T-helper 9 cell (primary cell): ENCODE measurements at places on chromosomes 11 and 22.

GRCh38 chr11:44814881-44815592 is 88.3 kb downstream of the TSPAN18 start:
- no peak for DNase-seq

DNA sequence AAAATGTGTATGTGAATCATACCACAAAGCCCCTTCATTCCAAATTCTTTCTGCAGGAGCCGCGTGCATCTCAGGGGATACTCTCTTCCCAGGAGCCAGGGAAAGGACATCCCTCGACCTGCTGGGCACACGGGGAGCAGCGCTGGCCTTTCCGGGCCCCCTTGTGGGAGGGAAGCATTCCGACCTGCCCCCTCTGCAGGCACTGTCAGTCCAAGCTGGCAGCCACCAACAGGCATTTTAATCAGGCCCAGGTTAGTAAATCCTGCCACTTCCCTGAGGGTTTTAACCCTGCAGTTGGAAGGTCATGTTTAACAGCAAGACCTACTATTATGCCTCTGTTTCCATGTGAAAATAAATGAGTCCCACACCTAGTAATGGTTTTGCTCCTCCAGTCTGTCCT is 391.5 kb downstream of the SHANK2 start:
- DNase-seq: no peak

DNA sequence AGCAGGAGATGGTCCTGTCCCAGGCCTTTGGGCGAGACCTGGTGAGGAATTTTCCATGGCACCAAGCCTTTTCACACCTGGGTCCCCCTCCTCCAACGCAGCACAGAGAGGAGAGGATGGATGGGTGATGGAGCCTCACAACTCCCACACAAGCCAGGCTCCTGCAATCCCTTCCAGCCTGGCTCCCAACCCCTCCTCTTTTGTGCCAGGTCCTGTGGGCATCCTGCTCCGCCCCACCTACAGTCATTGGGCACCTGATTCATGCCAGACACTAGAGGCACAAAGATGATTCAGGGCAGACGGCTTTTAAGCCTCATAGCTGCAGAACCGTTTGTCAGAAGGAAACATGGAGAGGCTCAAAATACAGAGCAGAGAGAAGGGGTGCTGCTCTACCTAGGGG is 16.1 kb upstream of the MYRF start:
- DNase-seq: no peak

GRCh38 chr11:72380132-72380503 is 54.2 kb downstream of the CLPB start:
- no peak for DNase-seq

GRCh38 chr11:134781380-134781866 is 369.4 kb upstream of the B3GAT1 start:
- DNase-seq: no peak

DNA sequence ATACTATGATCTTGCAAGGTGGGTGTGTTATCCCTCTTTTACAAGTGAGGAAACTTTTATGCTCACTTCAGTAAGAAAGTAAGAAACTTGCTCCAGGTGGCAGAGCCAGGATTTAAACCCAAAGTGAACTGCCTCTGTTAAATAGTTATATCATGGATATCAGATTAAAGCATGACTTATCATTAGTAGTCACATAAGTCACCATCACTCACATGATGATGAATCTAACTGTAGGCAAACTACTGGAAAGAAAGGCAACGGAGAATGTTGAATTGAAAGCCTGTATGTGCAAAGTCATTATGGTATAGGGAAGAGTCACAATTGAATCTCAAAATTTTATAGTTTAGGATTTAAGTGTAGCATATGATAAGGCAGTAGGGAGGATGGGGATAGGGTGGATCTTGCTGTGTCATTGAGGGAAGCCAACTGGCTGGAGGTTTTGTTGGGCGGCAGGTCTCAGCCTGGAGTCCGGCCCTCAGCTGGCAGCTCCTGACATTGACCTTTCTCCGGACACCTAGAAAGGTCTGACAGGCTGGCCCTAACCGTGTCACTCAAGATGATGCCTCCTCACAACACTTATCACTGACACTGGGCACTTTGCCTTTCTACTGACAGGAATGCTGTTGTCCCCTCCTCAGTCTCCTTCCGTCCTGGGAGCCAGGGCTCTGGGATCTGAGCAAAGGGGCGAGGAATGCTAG is 98.3 kb downstream of the EMSY start:
- no peak for DNase-seq

DNA sequence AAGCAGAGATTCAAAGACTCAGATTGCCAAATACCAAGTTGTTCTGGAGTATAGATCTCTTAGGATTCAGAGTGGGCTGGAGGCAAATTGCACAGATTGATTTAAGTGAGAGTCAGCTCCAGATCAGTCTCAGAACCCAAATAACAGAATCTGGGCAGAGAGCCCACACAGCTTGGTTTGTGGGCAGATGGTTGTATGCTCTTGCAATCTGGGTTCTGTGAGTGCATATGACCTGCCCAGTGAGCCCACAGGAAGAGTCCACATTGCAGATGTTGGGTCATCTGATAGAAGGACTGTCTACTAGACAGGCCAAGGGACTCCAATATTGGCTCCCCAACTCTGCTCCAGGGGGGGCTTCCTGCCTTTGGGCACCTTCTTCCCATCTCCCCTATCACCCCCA is 65.9 kb downstream of the ADAMTS15 start:
- no peak for DNase-seq

GRCh38 chr11:92557879-92558278 is 333.3 kb downstream of the FAT3 start:
- DNase-seq: no peak

DNA sequence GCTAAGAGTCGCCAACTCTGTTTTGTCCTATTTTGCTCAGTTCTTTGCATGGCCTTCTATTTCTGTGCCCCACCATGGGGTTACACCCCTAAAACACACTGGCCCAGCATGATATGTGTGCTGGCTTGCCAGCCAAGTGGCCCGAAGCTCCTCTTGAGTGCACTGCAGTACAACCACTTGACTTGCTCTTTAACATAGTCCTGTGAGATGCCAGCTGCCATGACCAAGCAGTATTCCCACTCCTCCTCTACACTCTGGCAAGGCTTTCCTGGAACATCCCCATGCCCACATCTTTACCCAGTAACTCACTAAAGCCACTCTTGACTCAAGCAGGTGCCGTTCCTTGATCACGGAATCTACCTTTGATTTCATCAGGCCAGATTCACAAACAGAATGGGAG is 102.9 kb upstream of the GAL start:
- DNase-seq: no peak

DNA sequence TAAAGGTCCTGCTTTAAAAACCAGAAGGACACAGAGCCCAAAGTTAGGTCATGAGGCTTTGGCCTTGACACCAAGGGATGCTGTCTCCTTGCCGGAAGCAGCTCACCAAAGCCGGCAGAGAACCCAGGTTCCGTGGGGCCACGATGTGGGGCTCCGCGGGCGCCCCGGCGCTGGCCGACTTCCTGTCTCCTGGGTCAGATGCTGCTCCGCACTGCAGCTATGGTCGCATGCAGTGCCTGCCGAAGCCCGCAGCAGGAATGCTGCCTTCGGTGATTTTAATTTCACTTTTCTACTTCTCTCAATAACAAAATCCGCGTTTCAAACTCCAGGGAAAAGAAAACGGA is 454 bp upstream of the OTUB1 start:
- DNase-seq: peak; percentile 55

DNA sequence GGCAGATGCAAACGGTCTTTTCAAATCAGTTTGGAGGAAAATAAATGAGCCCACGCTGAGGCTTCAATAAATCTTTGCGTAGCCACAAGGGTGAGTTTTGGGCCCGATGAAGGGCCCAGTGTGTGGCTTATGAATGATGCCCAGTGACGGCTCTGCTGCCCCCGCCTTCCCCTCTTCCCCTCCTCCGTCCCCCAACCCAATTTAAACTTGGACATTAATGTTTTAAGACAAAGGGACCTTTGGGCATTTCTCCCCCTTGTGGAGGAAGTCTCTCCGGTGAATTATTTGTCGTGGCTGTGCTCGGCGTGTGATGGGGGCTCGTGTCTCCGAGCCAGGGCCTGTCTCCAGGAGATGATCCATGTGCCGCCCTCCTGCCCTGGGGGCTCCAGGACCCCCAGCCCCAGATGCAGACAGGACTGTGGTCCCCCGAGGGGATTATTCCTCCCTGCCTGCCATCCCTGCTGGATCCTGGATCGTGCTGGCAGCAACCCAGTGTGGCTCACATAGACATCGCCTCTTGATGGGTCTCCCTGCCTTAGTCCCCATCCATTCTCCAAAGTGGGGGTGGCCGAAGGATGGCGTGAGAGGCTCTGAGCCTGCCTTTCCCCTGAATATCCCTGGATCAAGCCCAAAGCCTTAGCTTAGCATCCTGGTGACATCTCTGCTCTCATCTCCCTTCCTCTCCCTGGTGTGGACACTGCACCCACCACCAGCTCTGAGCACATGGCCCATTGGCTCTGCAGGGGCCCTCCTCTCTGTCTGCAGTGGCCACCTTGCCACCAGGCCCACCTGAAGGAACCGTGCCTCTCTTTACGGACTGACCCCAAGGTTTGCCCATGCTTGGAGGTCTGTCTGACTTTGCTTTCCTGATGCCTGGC is 56.4 kb downstream of the SMIM38 start:
- no peak for DNase-seq

DNA sequence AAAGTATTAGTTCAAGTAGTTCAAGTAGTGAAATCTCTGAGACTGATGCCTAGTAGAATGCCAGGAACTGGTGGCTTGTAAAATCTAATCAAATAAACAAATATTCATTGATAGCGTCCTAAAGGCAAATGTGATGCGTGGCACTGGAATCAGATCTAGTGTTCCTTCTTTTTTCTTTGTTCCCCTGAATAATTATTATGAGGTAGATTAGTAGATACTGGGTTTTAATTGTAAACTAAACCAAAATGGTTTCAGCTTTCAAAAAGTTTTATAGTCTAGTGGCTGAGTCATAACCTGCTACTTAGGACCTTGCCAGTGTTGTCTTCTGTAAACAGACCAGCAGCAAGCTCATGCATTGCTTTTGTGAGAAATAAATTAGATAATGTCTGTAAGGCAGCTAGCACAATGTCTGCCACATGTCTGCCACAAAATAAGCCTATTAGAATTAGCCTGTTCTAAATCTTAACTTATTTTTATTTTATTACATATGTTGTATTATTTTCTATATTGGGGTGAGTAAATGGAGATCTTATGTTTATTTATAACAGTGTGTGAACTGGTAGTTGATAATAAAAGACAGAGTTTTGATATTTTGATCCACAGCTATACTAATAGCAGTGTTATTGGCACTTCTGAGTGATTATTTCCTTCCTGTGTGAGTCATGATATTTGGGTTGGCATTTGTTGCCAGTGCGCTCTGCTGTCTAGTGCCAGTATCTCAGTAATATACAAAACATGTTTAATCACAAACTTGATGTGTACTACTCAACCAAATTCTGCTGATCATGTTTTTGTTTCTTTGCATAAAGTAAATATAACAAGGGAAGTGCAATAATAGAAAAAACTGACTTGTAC is 135.7 kb downstream of the TMEM135 start:
- DNase-seq: no peak

DNA sequence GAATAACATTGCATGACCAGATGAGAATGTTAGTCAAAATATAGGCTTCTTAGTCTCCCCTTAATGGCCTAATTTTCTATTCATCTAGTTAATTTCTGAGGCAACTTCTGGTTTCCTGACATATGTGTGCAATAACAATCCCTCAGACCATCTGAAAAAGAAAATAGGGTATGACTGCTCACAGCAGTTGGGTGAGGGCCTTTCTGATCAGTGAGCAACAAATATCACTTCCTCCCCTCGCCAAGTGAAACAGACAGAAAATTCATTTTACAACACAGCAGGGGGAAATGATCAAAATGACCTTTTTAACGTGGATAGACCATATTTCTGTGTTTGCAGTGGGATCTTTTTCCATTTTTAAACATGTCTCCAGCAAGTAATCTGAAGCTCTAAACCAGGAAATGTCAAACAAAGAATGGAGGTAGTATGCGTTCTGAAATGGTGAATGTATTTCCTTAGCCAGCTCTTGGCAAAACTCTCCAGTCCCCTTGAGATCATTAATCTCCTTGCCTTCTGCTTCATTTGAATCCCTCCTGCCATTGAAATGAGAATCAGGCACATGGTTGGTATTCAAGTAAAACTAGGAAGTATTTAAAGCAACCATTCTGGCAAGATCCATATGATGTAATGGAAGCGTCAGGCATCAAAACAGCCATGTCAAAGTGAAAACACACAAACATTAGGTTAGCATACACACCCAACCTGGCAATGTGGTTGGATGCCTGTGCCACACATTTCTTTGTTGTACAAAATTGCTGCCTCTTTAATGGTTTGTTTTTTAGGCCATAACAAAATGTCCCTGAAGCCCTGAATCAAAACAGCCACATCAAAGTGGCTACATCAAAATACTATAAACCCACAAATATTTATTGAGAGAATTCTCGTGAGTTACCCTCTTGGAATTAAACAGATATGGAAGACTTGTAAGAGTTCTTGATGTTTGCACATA is 100.1 kb downstream of the SLC1A2 start:
- no peak for DNase-seq

- DNase-seq: no peak
These were observed 7.3 kb downstream of the CDC42EP2 start for GRCh38 chr11:65321828-65322485.

- no peak for DNase-seq
These were observed 23.9 kb downstream of the MRGPRX4 start for GRCh38 chr11:18196532-18196931.

DNA sequence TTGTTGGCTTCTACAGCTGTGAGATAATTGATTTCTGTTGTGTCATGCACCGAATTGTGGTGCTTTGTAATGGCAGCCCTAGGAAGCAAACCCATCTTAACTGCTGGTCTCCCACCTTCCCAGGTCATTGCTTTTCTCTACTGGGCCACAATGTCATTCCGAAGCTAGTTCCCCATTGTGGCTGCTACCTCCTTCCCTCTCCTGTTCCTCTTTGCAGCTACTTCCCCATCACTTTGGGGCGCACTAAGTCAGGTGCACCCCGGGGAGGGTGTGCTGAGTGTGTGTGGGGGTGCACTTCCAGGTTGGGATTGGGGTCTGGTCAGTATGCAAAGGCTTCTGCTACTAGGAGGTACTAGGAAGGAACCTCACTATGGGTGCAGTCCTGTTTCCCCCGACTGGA is 109.3 kb downstream of the ST3GAL4 start:
- DNase-seq: no peak

GRCh38 chr11:112831969-112832766 is 129.1 kb upstream of the NCAM1 start:
- DNase-seq: no peak

DNA sequence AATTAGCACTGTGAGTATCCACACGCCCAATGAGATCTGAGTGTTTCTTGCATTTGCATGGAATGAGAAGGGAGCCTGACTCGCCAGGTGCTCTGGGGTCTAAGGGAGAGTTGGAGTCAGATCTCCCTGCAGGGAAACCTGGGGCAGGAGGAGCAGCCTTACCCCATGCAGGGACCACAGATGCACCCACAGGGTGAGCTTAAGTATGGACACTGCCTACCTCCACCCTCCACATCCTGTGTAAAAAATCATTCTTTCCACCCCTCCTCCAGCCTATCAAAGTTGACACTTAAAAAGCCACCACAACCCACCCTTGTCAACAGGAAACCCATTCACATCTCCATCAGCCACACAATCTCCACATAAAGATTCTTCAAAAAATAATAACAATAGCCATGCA is 67.0 kb upstream of the IGLL5 start:
- no peak for DNase-seq

- no peak for DNase-seq
These were observed 23.9 kb upstream of the CRTAM start for GRCh38 chr11:122814401-122814800.

- no peak for DNase-seq
These were observed 14.9 kb downstream of the SLC25A18 start for GRCh38 chr22:17578136-17578754.
